SJCRH30 (cell line): ENCODE measurements at places on chromosomes 11 and 22.

- no peaks in the 10 kb centered on the region for H3K4me1 ChIP-seq
- no peaks in the 10 kb centered on the region for H3K36me3 ChIP-seq
- DNase-seq, result peak; percentile 54
Measured at GRCh38 chr22:22578702-22579424, 19.8 kb upstream of the PRAME start.

- H3K27ac ChIP-seq, result peak overlapping the region; percentile 42
- H3K4me1 ChIP-seq, result peaks cover 7% of the 10 kb centered on the region; the same call in 1 of the 2 replicates
- H3K4me3 ChIP-seq, result peak overlapping the region; percentile 96
- peaks cover 6% of the 10 kb centered on the region; the same call in 1 of the 2 replicates for H3K36me3 ChIP-seq
Measured at GRCh38 chr11:63767565-63768236, 874 bp downstream of the ZFTA start.

GRCh38 chr11:78886616-78887015 lies 312.0 kb upstream of the NARS2 start:
- H3K27me3 ChIP-seq, result no peaks in the 10 kb centered on the region
- H3K36me3 ChIP-seq, result no peaks in the 10 kb centered on the region
- H3K4me3 ChIP-seq, result no peak overlapping the region
- H3K4me1 ChIP-seq, result no peaks in the 10 kb centered on the region
- no peak for DNase-seq

DNA sequence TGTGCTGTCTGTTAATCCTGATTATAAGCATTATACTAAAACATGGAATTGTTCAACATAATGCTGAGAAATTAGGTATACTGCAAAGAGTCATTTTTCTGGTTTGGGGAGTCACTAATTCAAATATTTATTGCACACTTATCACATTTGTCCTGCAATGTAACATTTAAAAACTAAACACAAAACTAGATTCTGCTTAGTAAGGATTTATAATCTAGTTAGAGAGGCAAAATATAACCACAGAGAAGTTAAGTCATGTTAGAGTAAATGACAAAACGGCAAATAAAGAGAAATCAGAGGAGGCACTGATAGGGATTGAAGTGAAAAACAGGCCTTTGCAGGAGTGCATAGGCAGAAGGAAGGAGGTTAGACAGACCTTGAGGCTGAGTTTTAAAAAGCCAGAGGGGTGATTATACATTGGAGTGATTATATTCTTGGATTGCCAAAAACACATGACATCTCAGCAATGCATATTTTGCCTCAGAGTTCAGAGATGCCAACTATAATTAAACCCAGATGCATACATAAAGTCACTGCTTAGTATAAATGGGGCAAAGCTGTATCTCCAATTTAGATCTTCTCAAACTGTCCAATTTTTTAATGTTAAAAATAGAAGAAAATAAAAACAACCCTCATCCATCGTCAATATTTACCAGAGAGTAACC lies 49.7 kb downstream of the CCDC34 start:
- no peaks in the 10 kb centered on the region for H3K4me1 ChIP-seq
- no peak overlapping the region for H3K4me3 ChIP-seq
- H3K36me3 ChIP-seq, result no peaks in the 10 kb centered on the region
- no peak for DNase-seq
- no peaks in the 10 kb centered on the region for H3K27me3 ChIP-seq
- H3K27ac ChIP-seq, result no peak overlapping the region
